Diencephalon (tissue), 1 donor: ENCODE measurements at places on chromosomes 2 and 18. TPM values are rescaled to one million over a fixed set of nuclear protein-coding genes. Genes with fewer than 3 reads are reported as not detected.

The HOXD1 gene
- not detected for total RNA-seq

The SERPINB11 gene
- total RNA-seq: not detected

The PER2 gene
- 5.1 TPM for total RNA-seq

The UBE2F gene
- 50.3 TPM for total RNA-seq

The NMUR1 gene
- 1.2 TPM for total RNA-seq

The SERPINB13 gene
- total RNA-seq: under 0.01 TPM

The ABCG5 gene
- 0.23 TPM for total RNA-seq

The MAB21L4 gene
- total RNA-seq: not detected

The HOXD4 gene
- not detected for total RNA-seq

The AKAIN1 gene
- total RNA-seq: not detected

The ERBB4 gene
- total RNA-seq: 78.7 TPM

The ATP6V1C2 gene
- total RNA-seq: 0.23 TPM

The APCDD1 gene
- 26.8 TPM for total RNA-seq

The E2F6 gene
- 14.1 TPM for total RNA-seq

The C1GALT1C1L gene
- 0.92 TPM for total RNA-seq

The HOXD9 gene
- total RNA-seq: not detected

The SCYGR2 gene
- not detected for total RNA-seq

The POTEC gene
- total RNA-seq: 0.46 TPM

The MAIP1 gene
- 20.3 TPM for total RNA-seq

The ZEB2 gene
- total RNA-seq: 82.8 TPM

The PAX8 gene
- total RNA-seq: 0.69 TPM

The B3GNT2 gene
- 41.5 TPM for total RNA-seq

The LINC00305 gene
- total RNA-seq: not detected

The SNTG2 gene
- total RNA-seq: 4.2 TPM

The SETBP1 gene
- total RNA-seq: 42.0 TPM

The TYMS gene
- 8.3 TPM for total RNA-seq

The BOLL gene
- total RNA-seq: 1.4 TPM

The CCDC74A gene
- total RNA-seq: 10.4 TPM

The SRBD1 gene
- total RNA-seq: 45.4 TPM

The ERICH2 gene
- 1.6 TPM for total RNA-seq

The SP140 gene
- total RNA-seq: 2.1 TPM

The IL36A gene
- total RNA-seq: not detected

The RAB17 gene
- total RNA-seq: under 0.01 TPM

The COL5A2 gene
- total RNA-seq: 19.1 TPM

The WNT6 gene
- 0.23 TPM for total RNA-seq

The FNDC4 gene
- 52.8 TPM for total RNA-seq

The PSMG2 gene
- total RNA-seq: 54.0 TPM

The SKA1 gene
- total RNA-seq: 5.5 TPM

The DOK6 gene
- 80.7 TPM for total RNA-seq

The PLCD4 gene
- 1.4 TPM for total RNA-seq

The CD8B2 gene
- total RNA-seq: 0.69 TPM

The HOXD8 gene
- total RNA-seq: not detected

The B4GALT6 gene
- 29.5 TPM for total RNA-seq

The MERTK gene
- 9.7 TPM for total RNA-seq

The YIPF4 gene
- total RNA-seq: 39.0 TPM

The RFTN2 gene
- 52.6 TPM for total RNA-seq

The FZD7 gene
- total RNA-seq: 7.4 TPM

The MSTN gene
- 5.3 TPM for total RNA-seq

The ARHGAP15 gene
- total RNA-seq: 3.2 TPM

The NAT8 gene
- not detected for total RNA-seq

The HOXD11 gene
- not detected for total RNA-seq

The DQX1 gene
- not detected for total RNA-seq

The CCL20 gene
- not detected for total RNA-seq

The CXCR1 gene
- total RNA-seq: not detected
